ENCODE measurements at places on chromosomes 3 and 15.

DNA sequence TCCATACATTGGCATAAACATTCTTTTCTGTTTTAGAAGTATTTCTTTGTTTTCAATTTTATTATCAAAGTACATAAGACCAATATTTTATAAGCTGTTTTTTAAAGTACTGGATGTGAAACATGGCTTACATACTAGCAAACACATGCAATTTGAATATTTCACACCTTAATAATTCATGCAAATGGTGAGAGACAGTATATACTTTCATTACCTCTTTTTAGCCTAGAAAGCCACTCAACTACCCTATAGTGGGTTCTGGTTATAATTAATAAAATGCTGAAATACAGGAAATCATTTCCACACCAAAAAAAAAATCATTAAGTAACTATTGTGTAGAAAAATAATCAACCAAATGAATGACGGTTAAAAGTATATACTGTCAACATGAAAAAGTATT is 38.5 kb upstream of the MELTF start:
- DNase-seq: no peak

DNA sequence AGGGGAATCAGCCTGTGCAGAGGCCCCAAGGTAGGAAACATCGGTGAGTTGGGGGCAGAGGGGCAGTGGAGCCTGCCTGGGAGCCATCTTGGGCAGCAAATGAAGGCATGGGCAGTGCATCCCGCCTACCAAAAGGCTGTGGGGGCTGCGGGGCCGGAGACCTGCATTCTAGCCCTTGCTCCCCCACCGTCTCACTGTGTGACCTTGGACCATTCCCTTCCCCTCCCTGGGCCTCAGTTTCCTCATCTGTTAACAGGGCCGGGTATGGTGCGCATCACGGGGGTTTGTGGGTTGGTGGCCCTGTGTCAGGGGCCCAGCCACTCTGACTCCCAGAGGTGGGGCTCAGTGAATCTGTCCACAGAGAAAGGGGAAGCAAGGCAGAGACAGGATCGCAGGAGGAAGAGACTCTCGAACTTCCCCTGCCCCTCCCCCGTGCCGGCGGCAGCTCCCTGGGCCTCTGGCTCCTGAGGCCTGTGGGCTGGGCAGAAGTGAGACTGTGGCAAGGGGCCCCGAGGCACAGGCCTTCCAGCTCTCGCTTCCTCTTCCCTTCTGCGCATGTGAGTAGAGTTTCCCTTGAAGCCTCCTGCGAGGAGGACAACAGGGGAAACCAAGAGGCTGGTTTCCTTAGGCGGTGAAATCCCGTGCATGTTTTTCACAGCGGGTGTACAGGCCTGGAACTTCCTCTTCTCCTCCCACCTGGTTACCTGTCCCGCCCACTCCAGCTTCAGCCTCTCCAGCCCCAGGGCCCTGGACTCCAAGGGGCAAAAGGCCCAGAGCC is 42.9 kb downstream of the IDH2 start:
- DNase-seq: peak; percentile 66

- DNase-seq: no peak
Measured at GRCh38 chr3:10334042-10334441, 13.1 kb upstream of the SEC13 start.

DNA sequence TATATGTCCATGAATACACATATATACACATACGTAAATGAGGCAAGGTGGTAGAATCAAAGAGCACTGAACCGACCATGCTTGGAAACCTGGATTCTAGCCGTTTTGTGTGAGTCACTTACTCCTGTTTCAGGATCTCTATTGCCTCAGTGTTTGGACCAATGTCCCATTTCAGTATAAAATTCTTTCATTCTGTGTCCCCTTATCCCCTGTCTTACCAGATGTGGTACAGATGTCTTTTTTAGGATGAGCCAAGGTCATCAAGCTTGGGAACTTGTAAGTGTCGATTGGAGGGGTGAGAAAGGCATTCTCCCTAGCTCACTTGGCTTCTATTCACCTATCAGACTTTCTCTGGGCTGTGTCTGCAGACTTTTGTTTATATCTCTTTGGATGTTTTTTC is 139.9 kb upstream of the CHL1 start:
- DNase-seq: no peak

GRCh38 chr15:92728266-92728665 is 72.7 kb upstream of the FAM174B start:
- no peak for DNase-seq

DNA sequence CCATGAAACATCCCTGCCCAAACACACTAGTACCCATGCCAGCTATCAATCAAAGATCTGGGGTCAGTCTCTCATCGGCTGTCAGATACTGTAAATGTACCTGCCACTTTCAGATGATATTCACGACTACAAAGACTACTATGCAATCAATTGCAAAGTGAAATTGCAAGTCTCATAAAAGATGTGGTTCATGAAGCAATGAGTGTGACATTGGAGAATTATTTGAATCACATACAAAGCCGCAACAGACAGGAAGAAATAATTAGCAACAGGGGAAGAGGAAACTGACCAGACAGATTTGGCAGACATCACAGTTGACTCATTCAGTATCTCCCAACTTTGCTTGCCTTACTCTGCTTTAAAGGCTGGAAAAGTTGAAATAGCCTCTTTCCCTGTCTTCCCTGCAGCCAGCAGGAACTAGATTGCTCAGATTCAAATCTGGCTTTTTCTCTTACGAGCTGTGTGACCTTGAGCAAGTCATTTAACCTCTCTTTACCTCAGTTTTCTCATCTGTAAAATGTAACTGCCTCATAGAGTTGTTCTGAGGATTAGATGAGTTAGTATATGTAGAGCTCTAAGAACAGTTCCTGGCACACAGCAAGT is 95.7 kb upstream of the C3orf80 start:
- DNase-seq: no peak

- DNase-seq: no peak
Measured at GRCh38 chr15:56366211-56366610, 985 bp downstream of the TEX9 start.

- no peak for DNase-seq
Measured at GRCh38 chr3:146100825-146101444, 60.0 kb downstream of the PLOD2 start.

DNA sequence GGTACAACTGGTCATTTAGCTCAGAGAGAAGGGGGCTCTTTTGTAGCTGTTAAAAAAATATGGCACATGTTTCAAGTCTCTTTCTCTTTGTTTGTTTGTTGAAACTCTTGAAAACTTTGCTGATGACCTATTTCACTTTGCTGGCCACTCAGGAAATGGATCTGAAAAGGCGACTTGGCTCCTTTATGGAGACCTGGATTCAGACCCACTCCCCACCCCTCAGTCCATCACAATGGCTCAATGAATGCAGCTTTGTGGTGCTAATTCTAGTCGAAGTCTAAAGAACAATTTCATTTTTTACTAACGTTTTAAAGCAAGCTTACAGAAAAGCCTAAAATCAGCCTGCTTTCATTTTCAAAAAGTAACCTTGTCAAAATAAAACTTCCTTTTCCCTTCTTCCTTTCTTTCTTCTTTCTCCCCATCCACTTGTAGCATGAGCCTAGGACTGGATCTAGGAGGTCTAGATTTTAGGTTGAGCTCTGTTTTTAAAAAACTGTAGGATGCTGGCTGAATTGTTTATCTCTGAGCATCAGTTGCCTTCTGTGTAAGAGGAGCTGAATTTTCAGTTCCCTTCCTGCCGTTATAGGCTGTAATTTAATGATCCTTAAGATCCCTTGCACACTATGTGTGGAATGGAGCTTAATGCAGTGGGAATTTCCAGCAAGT is 165.5 kb upstream of the FEZF2 start:
- DNase-seq: no peak

DNA sequence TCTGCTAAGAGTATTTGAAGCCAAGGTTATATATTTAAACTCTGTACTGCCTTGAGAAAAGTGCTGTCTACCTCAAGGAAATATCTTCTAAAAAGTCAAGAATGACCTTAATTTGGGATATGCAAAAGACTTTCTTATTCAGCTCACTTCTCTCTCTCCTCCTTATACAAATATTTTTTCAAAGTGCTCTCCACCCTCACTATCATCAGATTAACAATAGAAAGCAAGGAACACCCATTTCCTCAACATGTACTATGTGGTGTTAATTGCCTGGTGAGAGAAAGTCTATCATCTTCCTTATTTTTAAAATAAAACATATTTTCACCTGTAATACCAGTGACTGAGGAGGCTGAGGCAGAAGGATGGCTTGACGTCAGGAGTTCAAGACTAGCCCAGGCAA is 44.4 kb upstream of the RSL24D1 start:
- DNase-seq: no peak

GRCh38 chr3:13424141-13424844 is 4.2 kb upstream of the NUP210 start:
- no peak for DNase-seq

- no peak for DNase-seq
Measured at GRCh38 chr3:14680716-14681115, 5.8 kb downstream of the C3orf20 start.

- no peak for DNase-seq
Measured at GRCh38 chr3:25229586-25229985, 198.5 kb upstream of the RARB start.

- DNase-seq: no peak
Measured at GRCh38 chr3:197376735-197377555, 78.5 kb upstream of the DLG1 start.

DNA sequence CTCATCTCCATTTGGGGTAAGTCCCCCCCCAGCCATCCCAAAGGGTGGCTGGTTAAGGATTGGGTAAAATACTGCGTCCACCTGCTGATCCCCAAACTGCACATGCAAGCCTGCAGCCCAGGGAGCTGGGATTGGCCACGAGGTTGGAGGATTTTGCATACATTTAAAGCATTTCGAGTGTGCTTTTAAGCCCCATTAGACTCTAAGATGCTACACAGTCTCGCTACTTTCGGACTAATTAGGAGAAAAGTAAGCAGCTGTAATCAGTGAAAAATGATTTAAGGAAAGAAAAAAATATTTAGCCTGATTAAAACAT is 23.9 kb downstream of the SLC6A6 start:
- DNase-seq: no peak

GRCh38 chr15:58229297-58229768 is 91.2 kb downstream of the AQP9 start:
- DNase-seq: no peak
